ENCODE measurements at places on chromosomes 7 and 10. TPM values are rescaled to one million over a fixed set of nuclear protein-coding genes. Genes with fewer than 3 reads are reported as not detected.

DNA sequence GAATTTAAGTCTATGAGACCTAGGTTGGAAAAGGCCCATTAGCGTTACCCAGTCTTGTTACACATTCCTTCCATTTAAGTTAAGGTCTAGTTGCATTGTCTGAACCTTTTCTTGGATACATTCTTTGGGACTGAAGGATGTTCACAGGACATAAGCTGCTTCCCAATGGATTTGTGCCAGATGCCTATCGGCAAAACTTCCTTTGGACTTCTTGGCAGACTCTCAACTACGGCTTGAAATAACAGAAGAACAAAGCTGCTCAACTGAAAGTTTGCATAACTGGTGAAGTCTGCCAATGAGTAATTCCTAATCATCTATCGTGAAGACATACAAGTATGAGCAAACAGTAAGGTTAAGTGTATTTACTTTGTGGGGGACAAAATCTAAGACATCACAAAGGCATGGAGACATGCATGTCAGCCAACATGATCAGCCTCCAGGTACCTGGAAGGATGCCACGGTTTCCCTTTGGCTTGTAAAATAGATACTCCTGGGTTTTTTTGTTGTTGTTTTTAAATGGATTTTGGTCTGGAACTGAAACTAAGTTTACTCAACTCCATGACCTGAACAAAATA lies 35.4 kb downstream of the MALSU1 start:
- no peak for DNase-seq

GRCh38 chr7:71739520-71740173 lies 607.7 kb downstream of the GALNT17 start:
- DNase-seq = no peak

DNA sequence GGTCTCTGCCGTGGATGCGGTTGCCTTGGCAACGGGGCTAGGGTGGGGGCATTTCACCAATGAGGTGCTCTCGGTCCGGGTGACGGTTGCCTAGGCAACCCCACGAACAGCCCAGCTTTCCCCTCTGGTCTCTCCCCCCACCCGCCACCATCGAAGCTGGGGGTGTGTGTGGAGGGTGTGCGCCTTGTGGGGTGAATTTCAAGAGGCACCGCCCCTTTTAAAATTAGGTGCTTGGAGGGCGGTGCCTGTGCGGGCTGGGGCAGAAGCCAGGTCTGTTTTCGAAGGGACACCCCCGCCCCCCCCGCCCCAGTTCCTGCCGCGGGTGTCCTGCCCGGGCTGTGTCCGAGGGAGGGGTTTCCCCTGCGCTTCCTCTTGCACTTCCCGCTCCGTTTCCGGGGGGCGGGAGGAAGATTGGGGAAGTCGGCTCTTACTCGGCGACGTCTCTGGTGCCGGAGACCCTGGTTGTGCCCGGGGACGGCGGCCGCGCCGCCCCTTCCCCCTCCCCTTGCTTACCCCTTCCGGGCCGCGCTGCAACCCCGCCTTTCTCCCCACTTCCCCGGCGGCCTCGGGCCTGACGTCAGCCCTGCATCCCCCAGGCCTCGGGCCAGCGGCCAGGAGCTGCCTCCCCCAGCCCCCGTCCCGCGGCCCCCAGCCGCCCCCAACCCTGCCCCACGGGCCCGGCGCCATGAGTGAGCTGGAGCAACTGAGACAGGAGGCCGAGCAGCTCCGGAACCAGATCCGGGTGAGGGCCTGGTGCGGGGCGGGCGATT lies 2.2 kb downstream of the GNB2 start:
- DNase-seq = no peak

The RELN gene
- polyA plus RNA-seq = 23.2 TPM

DNA sequence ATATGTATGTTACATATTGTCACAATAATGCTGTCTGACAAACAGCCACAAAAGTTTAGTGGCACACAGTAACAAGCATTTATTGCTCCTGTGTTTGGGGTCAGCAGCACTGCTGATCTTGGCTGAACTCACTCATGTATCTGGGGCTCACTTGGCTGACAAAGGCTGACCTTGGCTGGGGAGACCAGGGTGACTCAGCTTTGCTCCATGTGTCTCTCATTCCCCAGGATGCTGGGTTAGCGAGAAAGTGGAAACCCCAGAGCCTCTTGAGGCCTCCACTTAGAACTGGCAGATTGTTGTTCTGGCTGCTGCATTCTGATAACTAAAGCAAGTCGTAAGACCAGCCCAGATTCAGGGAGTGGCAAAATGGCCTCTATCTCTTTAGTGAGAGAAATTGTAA lies 217.3 kb upstream of the HABP2 start:
- DNase-seq = no peak
